H7 (cell line): ENCODE measurements at places on chromosomes 7 and 10. TPM values are rescaled to one million over a fixed set of nuclear protein-coding genes. Genes with fewer than 3 reads are reported as not detected.

DNA sequence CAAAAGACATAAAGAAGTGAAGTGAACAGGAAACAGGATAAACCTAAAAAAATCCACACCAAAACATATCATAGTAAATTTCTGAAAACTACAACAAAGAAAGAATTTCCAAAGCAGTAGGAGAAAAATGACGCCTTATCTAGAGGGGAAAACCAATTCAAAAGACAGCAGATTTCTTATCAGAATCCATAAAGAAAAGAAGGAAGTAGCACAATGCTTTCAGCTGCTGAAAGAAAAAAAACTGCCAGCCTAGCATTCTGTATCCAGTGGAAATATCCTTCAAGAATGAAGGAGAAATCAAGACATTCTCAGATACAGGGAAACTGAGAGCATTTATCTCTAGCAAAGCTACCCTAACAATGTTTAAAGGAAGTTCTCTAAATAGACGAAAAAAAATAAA, 37.8 kb downstream of the PDLIM1 start:
- no peak for DNase-seq

The HOXA5 gene
- total RNA-seq = not detected in 2 replicates

The EVX1 gene
- not detected in 2 replicates for total RNA-seq

DNA sequence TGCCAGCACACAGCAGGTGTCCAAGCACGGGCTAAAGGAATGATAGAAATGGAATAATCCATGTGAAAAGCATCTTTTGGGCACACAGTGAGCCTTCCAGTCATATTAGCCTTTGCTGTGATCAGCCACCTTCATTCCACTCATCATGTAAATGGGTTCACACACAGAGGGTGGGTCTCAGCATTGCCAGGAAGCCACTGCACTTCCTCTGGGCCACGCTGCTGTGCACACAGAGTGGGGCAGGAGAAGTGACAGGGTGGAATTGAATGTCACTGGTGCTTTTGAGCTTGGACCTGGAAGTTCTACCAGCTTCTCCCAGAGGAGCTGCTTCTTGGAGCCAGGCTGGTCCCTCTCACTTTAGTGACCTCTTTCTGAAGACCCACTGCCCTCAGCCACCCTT, 203.5 kb downstream of the USP6NL start:
- DNase-seq = no peak

The HTR7 gene
- total RNA-seq = 34.3 and 48.6 TPM in 2 replicates

The AS3MT gene
- total RNA-seq = 10.7 and 14.5 TPM in 2 replicates

GRCh38 chr7:137940656-137941518, 61.0 kb downstream of the CREB3L2 start:
- no peak for DNase-seq

GRCh38 chr10:122128357-122128756, 139.4 kb downstream of the TACC2 start:
- no peak for DNase-seq

The CNPY1 gene
- 1.5 and 2.4 TPM in 2 replicates for total RNA-seq

The INHBA gene
- 0.04 and 0.07 TPM in 2 replicates for total RNA-seq

DNA sequence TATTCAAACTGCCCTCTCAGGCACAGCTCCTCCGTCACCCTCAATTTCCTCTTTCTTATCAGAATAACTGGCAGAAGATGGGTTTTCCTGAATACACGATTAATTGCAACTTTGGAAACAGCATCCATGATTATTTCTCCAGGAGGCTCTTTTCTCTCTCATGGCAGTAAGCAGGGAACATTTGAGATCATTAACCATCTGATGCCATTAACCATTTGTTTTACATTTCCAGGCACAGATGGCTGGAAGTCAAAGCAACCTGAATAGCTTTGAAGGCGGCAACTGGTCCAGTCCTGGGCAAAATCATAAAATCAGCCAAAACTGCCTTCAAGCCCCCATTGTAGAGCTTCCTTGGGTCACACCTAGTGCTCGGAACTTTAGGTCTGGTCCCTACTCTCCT, 289.5 kb upstream of the AOAH start:
- DNase-seq = no peak

The SMC3 gene
- 33.1 and 57.6 TPM in 2 replicates for total RNA-seq

GRCh38 chr10:123858907-123859652, 32.5 kb downstream of the CPXM2 start:
- DNase-seq = no peak

- no peak for DNase-seq
Measured at GRCh38 chr7:18222636-18223035, 195.0 kb upstream of the PRPS1L1 start.

GRCh38 chr7:41039386-41039953, 663.4 kb downstream of the INHBA start:
- no peak for DNase-seq

- DNase-seq = no peak
Measured at GRCh38 chr7:18109762-18110161, 82.1 kb upstream of the PRPS1L1 start.

The GJD4 gene
- total RNA-seq = not detected in 2 replicates

DNA sequence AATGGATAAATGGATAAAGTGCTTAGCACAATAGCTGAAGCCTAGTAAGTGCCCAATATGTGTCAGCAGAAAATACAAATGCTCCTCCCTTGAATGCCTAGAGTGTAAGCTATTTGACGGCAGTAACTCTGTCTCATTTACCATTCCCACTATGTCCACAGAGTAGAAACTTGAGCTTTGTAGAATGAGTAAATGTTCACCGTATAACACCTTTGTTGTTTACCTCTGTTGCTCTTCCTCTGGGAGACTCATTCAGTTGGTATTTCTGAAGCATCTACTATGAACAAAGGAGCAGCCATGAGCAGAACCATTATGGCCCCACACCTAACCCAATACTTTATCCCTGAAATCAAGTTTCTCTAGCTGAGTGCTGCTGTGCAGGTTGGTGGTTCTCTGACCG, 8.4 kb upstream of the SLC16A12 start:
- no peak for DNase-seq
